Sigmoid colon (tissue), 7 donors: ENCODE measurements at places on chromosomes 2 and 18. TPM values are rescaled to one million over a fixed set of nuclear protein-coding genes. Genes with fewer than 3 reads are reported as not detected.

- H3K4me1 ChIP-seq, result no peaks in the 10 kb centered on the region
- no peak overlapping the region for H3K4me3 ChIP-seq
- H3K27ac ChIP-seq, result no peak overlapping the region
- no peaks in the 10 kb centered on the region for H3K36me3 ChIP-seq
These were observed 36.4 kb upstream of the PXDN start for GRCh38 chr2:1780693-1781092.

LOXHD1 gene
- total RNA-seq, result not detected

ARHGAP25 gene
- total RNA-seq, result 2.6 TPM

DNA sequence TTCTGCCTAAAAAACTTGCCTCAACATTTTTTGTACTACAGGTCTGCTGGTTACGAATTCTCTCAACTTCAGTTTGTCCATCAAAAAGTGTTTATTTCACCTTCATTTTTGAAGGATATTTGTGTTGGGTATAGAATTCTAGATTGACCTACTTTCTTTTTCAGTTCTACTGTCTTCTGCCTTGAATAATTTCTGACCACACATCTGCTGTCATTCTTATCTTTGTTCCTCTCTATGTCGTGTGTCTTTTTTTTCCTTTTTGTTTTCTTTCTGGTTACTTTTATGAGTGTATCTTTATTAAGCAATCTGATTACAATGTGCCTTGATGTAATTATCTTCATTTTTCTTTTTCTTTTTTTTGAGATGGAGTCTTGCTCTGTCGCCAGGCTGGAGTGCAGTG is 25.3 kb downstream of the ADCY3 start:
- no peaks in the 10 kb centered on the region for H3K36me3 ChIP-seq
- no peak overlapping the region for H3K4me3 ChIP-seq

- no peaks in the 10 kb centered on the region for H3K4me1 ChIP-seq
- no peak overlapping the region for H3K4me3 ChIP-seq
- DNase-seq, result no peak
- no peaks in the 10 kb centered on the region for H3K27me3 ChIP-seq
These were observed 219.7 kb downstream of the SLC4A10 start for GRCh38 chr2:161843936-161844335.

GRCh38 chr2:3430172-3430571 is 50.7 kb downstream of the TRAPPC12 start:
- peaks cover 23% of the 10 kb centered on the region for H3K36me3 ChIP-seq
- DNase-seq, result no peak
- no peaks in the 10 kb centered on the region for H3K4me1 ChIP-seq

- peak overlapping the region; percentile 62 for H3K27ac ChIP-seq
- no peak for DNase-seq
- H3K4me3 ChIP-seq, result no peak overlapping the region
- no peaks in the 10 kb centered on the region for H3K27me3 ChIP-seq
These were observed 41.4 kb upstream of the ROCK2 start for GRCh38 chr2:11385847-11386246.

DNA sequence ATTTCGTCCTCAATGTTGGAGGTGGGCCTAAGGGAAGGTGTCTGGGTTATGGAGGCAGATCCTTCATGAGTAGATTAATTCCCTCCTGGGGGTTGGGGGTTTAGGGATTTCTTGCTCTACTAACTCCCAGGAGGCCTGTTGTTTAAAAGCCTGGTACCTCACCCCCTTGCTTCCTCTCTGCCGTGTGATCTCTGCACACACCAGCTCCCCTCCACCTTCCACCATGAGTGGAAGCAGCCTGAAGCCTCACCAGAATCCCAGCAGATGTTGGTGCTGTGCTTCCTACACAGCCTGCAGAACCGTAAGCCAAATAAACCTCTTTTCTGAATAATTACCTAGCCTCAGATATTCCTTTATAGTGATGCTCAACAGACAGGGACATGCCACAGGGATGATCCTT is 141.5 kb downstream of the ZNF516 start:
- no peak for DNase-seq
- no peaks in the 10 kb centered on the region for H3K27me3 ChIP-seq
- no peak overlapping the region for H3K27ac ChIP-seq
- no peaks in the 10 kb centered on the region for H3K36me3 ChIP-seq
- peaks cover 32% of the 10 kb centered on the region for H3K4me1 ChIP-seq
- H3K4me3 ChIP-seq, result no peak overlapping the region

DNA sequence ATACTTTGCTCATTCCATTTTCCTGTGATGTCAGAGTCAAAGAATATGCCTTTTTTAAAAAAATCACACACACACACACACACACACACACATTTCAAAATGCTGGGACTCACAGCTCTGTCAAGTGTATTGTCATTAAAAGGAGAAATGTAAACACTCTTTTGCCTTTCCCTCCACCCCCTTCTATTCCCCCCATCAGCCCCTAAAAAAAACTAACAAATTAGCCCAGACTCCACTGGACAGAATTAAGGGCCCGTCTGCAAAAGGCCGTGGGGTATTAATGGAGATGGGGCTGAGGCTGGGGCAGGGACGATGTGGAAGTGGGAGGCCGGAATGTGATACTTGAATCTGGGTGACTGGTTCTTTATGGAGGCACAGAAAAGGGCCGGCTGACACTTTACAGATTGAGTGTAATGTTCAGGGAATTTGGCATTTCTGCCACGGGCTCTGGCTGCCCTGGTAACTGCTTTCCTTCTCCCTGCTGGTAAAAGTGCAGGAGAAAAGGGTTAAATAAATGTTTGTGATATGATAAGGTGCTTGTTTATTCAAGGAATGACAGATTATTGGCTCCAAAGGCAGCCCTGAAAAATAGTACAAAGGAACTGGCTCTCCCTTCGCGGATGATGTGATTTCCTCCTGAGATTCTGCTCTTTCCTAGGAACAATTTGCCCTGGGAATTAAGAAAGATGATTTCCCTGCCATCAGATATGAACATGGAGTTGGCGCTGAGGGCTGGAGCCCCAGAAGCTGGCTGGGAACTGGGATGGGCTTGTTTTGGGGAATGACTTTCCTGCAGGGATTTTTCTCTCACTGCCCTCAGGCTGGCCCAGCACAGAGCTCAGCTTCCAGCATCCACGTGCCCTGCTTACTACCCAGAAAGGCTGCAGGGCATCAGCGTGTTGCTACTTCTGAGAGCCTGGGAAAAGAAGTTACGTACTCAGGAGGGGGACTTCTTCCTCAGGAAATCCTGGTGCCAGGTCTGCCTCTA is 52.8 kb upstream of the CTAGE1 start:
- no peak overlapping the region for H3K4me3 ChIP-seq
- peak overlapping the region; percentile 17 for H3K27ac ChIP-seq
- peaks cover 47% of the 10 kb centered on the region for H3K4me1 ChIP-seq
- no peak for DNase-seq
- no peaks in the 10 kb centered on the region for H3K36me3 ChIP-seq

- no peak for DNase-seq
- H3K4me1 ChIP-seq, result peaks cover 16% of the 10 kb centered on the region
- H3K27ac ChIP-seq, result no peak overlapping the region
- no peaks in the 10 kb centered on the region for H3K27me3 ChIP-seq
- H3K36me3 ChIP-seq, result no peaks in the 10 kb centered on the region
These were observed 96.4 kb downstream of the COBLL1 start for GRCh38 chr2:164745012-164745797.

DNA sequence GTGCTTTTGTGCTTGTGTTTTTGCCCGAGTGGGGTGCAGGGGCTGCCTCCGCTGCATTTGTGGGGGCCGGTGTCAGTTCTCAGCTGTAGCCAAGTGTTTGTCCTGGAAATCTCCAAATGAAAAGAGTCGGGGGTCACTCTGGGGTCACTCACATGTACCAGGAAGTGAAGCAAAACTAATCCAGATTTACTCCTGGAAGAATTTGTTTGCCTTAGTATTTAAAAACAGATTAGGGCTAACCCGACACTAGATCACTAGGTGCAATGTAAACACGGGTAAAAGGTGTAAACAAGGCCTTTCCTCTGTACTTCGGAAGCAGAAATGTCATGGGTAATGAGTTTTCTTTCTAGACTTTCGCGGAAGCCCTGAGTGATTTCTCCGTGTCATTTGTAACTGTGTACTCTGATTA is 50.3 kb downstream of the GBX2 start:
- no peaks in the 10 kb centered on the region for H3K27me3 ChIP-seq
- no peaks in the 10 kb centered on the region for H3K4me1 ChIP-seq
- H3K36me3 ChIP-seq, result no peaks in the 10 kb centered on the region
- no peak overlapping the region for H3K27ac ChIP-seq
- DNase-seq, result no peak
- H3K4me3 ChIP-seq, result no peak overlapping the region

SMYD5 gene
- total RNA-seq, result 6.9 TPM

DNA sequence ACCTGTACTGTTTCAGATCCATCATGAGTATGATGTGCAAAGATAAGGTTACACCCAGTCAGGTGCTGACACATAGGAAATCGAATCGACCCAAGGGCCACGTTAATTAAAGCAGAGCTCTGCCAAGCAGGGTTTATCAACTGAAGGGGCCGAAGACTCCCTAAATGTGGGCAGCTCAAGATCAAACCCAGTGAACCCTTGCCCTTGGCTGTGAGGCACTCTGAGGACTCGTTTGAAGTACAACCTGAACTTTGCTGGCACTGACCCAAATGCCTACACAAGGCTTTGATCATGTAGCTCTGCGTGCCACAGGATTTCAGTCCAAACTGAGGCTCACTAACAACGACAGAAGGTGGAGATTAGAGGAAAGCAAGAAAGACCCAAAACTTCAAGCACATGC is 352.1 kb downstream of the MTX2 start:
- no peaks in the 10 kb centered on the region for H3K36me3 ChIP-seq
- no peak for DNase-seq
- H3K4me1 ChIP-seq, result peaks cover 10% of the 10 kb centered on the region

KATNAL2 gene
- total RNA-seq, result 18.8 TPM

CCDC68 gene
- 4.6 TPM for total RNA-seq

DNA sequence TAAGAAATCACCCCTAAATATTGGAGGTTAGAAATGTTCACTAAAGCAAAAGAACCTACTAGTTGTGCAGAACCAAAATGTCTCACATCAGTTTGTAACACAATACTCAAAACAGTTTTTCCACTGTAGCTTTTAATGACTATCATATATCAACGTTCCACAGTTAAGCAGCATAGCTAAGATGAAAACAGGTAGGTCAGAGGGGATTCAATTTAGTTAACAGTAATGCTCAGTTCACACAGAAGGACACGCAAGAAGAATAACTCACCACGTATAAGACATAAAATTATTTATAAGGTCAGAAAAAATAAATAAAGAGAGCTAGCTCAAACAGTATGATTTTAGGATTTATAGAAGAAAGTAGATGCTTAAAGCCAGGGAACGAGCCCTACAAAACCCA is 118.9 kb upstream of the CCDC150 start:
- no peak for DNase-seq
- H3K4me1 ChIP-seq, result no peaks in the 10 kb centered on the region
- H3K27ac ChIP-seq, result no peak overlapping the region
- no peak overlapping the region for H3K4me3 ChIP-seq
- H3K27me3 ChIP-seq, result no peaks in the 10 kb centered on the region
- H3K36me3 ChIP-seq, result no peaks in the 10 kb centered on the region

- no peaks in the 10 kb centered on the region for H3K36me3 ChIP-seq
- no peak overlapping the region for H3K27ac ChIP-seq
- DNase-seq, result no peak
- H3K4me1 ChIP-seq, result no peaks in the 10 kb centered on the region
- H3K27me3 ChIP-seq, result no peaks in the 10 kb centered on the region
These were observed 516.9 kb downstream of the ARHGAP15 start for GRCh38 chr2:143645921-143646645.

DNA sequence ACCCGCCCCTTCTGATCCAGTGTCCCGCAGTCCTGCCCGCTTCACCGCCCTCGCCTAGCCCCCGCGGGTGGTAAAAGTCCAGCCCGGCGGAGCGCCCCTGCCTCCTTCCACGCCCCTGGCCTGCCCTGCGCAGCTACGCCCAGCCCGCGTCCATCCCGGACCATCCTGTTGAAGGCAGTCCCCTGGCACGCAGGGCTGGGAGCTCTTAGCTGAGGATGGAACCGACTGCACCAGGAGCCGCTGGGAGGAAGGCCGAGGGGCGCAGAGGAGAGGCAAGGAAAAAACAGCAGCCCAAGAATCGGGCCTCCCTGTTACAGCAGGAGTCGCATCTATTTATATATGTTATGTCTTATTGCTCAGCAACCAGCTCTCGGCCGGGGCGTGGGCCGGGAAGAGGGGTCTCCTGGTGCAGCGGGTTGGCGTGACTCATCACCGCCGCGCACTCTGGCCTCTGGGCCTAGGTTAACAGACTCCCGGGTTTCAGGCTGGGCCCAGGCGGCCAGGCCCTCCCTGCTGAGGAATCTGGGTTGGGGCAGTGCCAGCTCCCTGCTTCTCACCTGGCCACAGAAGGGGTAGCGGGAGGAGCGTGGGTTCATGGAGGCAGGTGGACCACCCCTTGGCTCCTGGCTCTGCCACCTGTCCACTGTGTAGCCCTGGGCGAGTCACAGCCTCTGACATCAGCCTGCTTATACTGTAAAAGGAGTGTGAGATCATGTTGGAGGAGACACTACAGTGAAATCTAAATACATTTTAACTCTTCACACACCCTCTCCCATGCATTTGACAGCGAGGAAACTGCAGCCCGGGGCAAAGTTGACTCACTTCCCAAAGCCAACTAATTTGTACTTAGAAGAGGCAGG is 13.4 kb upstream of the MAP3K2 start:
- DNase-seq, result no peak
- no peaks in the 10 kb centered on the region for H3K36me3 ChIP-seq
- H3K4me1 ChIP-seq, result peaks cover 22% of the 10 kb centered on the region
- H3K27ac ChIP-seq, result peak overlapping the region; percentile 68
- H3K27me3 ChIP-seq, result no peaks in the 10 kb centered on the region

DNA sequence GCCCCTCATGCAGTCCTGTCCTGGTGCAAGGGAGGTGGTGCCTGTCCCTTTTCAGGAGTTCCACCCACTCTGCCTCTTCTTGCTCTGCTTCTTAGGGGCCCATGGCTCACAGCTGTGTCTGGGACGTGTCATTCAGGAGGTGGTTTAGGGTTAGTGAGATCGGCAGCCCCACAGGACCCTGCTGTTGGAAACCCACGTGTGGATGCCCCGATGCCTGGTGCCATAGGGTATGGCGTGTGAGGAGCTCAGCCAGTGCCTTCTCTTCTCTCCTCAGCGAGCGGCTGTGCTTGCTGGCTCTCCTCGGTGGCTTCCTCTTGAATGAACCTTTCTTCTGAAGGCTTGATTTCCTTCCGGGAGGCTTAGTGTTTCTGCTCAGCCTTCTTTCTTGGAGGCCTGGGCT is 55.2 kb downstream of the LDLRAD4 start:
- no peak overlapping the region for H3K4me3 ChIP-seq
- no peak for DNase-seq
- H3K27ac ChIP-seq, result peak overlapping the region; percentile 45
- no peaks in the 10 kb centered on the region for H3K27me3 ChIP-seq
- no peaks in the 10 kb centered on the region for H3K36me3 ChIP-seq
